ENCODE measurements at places on chromosomes 6 and 20.

GRCh38 chr20:63255931-63256704 is 1.9 kb upstream of the NKAIN4 start:
- no peak for DNase-seq

DNA sequence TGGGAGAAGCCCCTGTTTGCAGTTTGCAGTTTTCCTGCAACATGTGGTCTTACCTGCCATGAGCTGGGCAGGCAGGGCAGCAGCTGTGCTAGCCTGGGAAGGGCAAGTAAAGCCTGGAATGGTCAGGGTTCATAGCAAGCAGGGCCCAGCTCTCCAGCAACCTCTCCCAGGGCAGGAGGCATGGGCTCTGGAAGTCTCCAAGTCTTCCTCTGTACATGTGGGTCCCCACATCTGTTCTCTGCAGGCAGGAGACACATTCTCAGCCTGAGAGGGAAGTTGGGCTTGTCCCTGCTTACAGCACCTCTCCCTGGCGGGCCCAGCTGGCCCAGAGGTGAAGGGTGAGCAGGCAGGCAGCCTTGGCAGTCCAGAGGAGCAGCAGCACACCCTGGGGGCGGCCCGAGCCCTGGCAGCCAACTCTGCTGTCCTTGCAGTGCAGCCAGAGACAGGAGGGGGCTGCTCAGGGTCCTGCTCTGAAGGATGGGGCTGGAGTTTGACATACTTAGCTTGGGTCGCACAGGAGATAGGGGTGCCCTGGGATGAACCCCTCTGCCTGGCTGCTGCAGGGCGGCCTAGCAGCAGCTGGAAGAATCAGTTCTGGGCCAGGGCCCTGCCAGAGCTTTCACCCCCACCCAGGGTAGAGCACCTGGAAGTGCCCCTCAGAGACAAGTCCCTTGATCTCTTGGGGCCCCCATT is 176.0 kb downstream of the MRPL14 start:
- no peak for DNase-seq

DNA sequence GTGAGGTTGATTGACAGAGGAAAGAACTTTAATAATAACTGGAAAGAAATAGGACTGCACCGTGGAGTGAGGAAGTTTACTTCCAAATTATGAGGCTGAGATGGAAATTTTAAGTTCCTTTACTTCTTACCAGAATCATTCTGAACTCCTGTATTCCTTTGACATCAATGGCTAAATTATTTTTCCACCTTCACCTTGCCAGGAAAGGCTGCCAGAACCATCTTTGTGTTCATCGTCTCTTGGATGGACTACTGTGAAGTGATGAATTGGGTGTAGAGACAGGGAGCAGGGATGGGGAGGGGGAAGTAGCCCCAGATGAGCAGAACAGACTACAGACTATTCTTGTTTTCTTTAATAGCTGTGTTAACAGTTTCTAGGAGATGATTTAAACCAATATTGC is 102.1 kb upstream of the CEP162 start:
- no peak for DNase-seq

GRCh38 chr20:31721408-31722256 is 1.0 kb downstream of the BCL2L1 start:
- no peak for DNase-seq

- no peak for DNase-seq
Observed at GRCh38 chr6:117371492-117371891, 54.2 kb downstream of the ROS1 start.

DNA sequence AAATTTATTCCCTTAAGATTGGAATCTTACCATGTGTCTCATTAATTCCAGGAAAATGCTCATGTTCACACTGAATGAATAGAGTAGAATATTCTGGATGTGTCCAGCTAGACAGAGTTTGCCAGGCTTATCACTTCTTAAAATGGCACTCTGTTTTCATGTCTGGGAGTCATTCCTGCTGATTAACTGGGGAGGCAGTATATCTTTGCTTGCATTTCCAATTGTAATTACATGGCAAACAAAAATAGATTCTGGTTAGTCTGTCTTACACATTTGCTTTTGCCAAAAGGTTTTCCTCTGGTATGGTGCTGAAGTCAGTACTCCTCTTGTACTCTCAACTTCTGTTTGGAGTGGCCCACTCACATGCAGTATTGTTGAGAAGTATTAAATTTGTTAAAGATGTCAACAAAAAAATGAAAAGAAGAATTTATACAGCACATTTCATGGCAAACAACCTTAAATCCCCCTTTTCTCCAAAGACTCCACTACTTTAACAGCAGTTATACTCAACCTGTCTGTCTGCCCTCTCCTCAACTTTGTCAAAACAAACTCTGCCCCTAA is 70.2 kb downstream of the TENT5A start:
- DNase-seq: no peak

DNA sequence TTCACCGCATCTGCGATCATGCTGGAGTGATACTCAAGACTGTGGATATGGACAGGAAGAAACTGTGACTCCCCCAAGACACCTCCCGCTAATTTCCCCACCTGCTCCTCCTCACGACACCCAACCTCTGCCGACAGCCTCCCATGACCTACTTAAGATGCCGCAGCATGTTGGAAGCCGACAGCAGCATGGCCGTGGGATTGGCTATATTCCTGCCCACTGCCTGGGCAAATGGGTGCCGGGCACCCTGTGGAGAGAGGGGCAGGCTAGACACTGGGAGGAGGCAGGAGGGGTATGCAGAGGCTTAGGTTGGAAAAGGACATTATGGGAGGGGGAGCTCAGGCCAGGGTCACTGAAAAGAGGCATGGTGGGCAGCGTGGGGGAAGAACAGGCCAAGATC is 4.5 kb downstream of the IDH3B start:
- DNase-seq: no peak

DNA sequence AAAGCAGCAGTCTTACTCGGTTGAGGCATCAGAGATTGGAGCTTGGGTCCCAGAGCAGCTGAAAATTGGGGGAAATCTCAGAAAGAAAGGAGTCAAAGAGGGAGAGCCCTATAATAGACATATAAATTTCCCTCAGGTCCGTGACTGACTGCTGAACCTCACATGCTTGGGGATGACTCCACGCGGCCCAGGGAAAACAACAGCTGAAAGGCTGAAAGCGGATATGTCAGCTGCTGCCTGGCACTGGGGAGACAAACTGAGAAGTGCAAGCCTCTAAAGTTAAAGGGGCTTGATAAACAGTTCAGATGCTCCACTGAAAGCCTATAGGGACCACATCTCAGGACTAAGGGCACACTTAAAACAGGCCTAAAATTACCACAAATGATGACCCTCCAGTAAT is 255.9 kb upstream of the RIN2 start:
- DNase-seq: no peak

GRCh38 chr20:56217829-56218228 is 30.7 kb upstream of the MC3R start:
- DNase-seq: no peak

DNA sequence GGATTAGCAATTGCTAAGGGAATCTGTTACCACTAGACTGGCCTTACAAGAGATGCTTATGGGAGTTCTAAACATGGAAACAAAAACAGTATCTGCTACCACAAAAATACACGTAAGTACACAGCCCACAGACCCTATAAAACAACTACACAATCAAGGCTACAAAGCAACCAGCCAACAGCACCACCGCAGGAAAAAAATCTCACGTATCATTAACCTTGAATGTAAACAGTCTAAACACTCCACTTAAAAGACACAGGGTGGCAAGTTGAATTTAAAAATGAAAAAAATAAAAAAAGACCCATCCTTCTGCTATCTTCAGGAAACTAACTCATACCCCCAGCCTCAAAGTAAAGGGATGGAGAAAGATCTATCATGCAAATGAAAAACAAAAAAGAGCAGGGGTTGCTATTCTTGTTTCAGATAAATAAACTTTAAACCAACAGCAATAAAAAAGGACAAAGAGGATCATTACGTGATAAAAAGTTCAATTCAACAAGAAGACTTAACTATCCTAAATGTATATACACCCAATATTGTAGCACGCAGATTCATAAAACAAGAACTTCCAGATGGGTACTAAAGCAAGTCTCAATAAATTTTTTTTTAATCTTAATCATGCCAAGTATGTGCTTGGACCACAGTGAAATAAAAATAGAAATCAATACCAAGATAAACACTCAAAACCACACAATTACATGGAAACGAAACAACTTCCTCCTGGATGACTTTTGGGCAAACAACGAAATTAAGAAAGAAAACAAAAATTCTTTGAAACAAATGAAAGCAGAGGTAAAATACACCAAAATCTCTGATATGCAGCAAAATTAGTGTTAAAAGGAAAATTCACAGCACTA is 52.3 kb downstream of the RNGTT start:
- DNase-seq: no peak

DNA sequence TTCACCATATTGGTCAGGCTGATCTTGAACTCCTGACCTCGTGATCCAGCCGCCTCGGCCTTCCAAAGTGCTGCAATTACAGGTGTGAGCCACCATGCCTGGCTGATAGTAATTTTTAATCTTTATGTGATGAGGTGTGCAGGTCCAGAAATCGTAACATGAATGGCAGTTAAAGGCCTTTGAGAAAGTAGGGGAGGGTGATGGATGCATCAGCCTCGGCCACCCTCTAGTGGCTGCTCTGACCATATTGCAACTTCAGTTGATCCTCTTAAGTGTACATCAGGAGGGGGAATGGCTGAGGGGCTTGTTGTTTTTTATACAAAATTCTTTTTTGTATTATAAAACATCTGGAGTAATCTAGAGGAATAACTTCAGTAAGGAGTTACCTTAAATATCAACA is 193.0 kb downstream of the ZFAND3 start:
- DNase-seq: no peak

DNA sequence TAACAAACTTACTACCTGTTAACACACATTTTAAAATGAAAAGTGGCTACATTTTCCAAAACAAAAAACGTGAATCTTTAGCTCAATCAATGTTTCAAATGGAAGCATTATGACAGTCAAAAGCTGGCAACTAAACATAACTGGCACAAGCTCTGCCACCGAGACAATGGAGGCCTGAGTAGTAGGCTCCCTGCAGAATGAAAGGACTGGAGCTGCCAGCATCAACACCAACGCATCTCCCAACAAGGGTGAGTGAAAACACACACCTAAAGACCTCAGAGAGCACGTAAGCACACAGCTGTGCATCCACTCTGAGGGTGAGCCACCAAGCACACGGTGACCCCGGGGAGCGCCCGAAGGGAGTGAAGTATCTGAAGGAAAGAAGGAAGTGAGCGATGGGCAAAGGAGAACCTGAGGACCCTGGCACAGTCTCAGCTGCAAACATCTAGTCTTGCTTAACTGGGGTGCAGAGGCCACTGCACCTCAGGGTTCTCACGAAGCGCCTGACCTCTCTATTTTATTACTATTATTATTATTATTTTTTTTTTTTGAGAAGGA is 1.6 kb upstream of the ADRM1 start:
- no peak for DNase-seq
